ENCODE measurements at places on chromosomes 11 and 22.

GRCh38 chr11:71402878-71403277 lies 45.3 kb downstream of the DHCR7 start:
- DNase-seq, result no peak

DNA sequence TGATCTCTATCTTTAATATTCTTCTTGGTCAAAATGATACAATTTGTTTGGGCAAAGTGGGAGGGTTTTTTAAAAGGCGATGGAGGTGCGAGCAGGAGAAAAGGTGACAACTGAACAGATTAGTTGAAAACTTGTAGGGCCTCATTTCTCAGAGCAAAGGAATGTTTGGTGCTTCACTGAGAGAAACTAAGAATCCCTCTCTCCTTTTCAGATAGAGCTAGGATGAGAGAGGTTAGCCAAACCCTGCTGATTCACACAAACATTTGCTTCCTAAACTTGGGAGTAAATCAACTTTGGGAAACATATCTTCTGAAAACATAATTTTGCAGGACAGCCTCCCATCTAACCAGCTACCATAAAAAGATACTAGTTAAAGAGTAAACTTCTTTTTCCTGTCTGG lies 57.0 kb downstream of the PHF21A start:
- no peak for DNase-seq

GRCh38 chr11:91446267-91446666 lies 778.4 kb upstream of the FAT3 start:
- DNase-seq, result no peak

- DNase-seq, result no peak
Measured at GRCh38 chr11:134230339-134230738, 5.9 kb downstream of the VPS26B start.

DNA sequence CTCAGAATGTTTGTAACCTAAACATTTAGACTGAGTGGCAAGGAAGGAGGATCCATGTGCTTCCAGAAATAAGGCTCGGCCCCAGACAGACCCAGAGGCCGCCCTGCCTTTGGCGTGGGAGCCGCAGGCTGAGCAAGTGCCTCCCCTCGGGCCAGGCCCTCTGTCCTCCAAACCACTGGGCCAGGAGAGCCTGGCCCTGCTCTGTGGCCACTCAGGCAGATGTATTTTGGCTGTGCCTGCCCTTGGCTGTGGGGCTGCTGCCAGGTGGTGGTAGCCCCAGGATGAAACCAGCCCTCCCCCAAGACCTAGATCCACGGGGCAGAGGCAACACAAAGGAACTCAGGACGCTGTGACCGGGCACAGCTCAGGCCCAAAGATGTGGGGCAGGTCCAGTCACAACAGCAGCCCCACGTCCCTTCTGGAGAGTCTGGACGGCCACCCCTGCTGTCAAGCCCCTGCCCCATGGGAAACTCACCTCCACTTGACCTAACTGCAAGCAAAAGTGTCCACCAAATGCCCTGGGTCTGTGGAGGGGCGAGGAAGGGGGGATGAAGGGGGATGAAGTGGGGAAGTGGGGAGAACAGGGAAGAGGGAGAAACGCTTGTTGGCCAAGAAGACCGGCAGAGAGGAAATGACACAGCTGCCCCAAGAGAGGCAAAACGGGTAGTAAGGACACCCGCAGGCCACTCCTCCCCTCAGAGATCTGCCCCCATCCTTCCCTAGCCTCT lies 24.0 kb downstream of the PISD start:
- peak; percentile 52 for DNase-seq

GRCh38 chr22:35218079-35218478 lies 39.2 kb upstream of the HMGXB4 start:
- peak; percentile 5 for DNase-seq

GRCh38 chr22:21665047-21665851 lies 563 bp upstream of the PPIL2 start:
- DNase-seq, result no peak

- no peak for DNase-seq
Measured at GRCh38 chr22:47083379-47083986, 321.0 kb downstream of the TBC1D22A start.

- no peak for DNase-seq
Measured at GRCh38 chr11:34487430-34487829, 26.2 kb downstream of the ELF5 start.

DNA sequence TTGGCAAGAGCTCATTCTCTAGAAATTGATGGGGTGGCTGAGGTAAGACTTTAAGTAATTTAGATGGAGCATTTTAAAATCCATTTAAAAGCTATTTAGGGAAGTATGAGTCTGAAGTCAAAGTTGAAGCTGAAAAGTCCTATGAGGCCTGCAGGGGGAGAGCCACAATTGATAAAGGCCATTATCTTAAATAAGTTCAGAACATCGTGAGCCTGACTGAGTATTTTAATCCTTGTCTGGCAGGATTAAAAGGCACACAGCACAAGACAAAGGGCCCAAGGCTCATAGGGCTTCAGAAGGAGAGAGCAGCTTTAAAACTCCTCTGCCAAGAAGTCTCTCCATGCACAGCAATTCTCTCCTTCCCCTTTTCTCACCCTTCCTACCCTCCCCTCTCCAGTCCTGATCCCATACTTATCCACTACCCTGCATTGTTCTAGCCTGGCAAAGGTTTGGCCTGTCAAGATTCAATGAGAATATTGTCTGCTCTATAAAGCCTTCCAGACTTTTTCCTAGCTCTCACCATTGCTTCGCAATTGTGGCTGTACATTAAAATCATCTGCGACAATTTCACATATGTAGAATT lies 1312.9 kb downstream of the FAM181B start:
- no peak for DNase-seq

- DNase-seq, result no peak
Measured at GRCh38 chr11:123197711-123198110, 2.7 kb upstream of the CLMP start.

DNA sequence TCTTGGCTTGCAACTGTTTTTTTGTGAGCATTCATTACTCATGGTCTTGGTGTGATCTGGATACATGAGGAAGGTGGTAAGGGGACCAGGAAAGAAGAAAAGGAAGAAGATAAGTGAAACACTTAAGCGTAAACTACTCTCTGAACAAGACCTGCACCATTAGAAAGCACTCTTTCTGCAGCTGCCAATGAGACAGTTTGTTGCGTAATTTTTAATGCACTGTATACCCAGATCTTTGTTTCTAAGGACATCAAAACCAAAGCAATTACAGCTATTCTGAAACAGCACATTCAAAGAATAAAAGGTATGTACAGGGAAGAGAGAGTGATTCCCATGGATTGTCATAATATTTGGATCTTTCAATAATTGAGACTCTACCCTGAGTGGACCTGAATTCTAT lies 147.4 kb downstream of the BLID start:
- no peak for DNase-seq

- peak; percentile 82 for DNase-seq
Measured at GRCh38 chr11:86183694-86184093, 60.9 kb upstream of the EED start.

- no peak for DNase-seq
Measured at GRCh38 chr11:116928102-116928777, 90.8 kb upstream of the APOA1 start.

- DNase-seq, result peak; percentile 57
Measured at GRCh38 chr11:112453601-112454577, 193.2 kb upstream of the PLET1 start.

- DNase-seq, result peak; percentile 36
Measured at GRCh38 chr11:86245369-86246292, 1.1 kb downstream of the EED start.

DNA sequence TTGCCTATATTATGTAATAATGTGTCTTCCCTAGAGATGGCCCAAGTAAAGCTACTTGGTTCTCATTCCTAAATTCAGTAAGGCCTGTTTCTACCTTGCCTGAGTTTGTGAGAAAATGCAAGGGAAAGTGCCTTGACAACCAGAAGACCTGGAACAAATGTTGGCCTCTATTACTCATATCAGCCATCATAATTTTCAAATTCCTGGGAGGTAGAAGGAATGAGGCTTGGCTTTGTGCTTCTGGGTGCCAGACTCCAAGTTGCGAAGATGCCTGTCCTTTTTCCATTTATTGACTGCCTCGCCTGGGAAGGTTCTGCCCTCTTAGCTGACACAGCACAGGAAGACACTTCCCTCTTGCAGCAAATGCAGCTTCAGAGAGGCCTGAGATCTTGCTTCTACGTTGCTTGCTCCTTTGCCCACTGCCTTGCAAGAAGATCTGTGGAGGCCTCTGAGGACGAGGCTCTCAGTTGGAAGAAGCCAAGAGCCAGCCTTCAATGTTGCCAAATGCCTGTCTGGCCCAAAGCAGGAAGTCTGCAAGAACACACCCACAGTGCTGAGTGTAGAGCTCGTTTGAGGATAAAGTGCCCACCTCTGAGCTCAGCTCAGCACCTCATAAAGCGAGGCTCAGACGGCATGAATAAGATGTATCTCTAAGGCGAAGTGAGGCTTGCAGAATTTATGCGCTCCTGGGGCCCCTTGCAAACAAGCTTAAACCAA lies 120.1 kb downstream of the GALNT18 start:
- DNase-seq, result no peak

DNA sequence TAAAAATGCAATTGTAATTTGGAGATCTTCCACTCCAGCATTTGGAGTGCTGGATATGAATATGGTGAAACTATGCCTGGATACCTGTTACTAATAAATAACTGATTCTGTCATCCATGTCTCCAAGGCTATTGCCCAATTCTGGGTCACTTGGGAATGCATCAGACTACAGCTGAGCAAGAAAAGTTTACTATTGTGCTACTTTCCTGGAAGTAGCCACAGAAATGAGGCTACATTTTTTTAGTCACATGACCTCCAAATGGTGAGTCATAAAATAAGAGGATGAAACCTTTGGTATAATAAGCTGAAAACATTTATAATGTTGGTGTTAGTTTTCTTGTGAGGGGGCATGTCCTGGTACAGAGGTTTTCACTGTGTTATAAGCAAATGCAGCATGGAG lies 44.4 kb downstream of the DCDC1 start:
- no peak for DNase-seq

GRCh38 chr22:37484480-37485394 lies 1.4 kb downstream of the MFNG start:
- peak; percentile 53 for DNase-seq

- no peak for DNase-seq
Measured at GRCh38 chr11:1827095-1827813, 7.5 kb upstream of the SYT8 start.

- no peak for DNase-seq
Measured at GRCh38 chr11:44804449-44805437, 78.0 kb downstream of the TSPAN18 start.

- no peak for DNase-seq
Measured at GRCh38 chr11:9301720-9302119, 12.7 kb downstream of the TMEM41B start.

DNA sequence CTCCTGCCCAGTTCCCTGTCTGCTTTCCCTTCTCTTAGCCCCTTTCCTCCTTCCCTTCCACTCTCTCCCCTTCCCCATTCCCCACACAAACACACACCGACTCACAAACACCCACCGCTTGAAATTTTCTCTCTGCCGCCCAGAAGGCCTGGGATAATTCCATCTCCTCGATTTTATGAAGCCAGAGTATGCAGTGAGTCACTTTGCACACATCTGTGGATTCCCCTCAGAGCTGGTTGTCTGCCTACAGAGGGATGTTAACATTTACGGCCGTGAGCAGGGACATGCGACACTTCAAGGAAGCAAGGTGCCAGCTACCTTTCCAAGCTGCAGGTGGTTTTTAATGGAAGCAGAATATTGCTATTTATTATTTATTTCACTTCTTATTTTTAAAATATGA lies 332.0 kb downstream of the TENM4 start:
- DNase-seq, result no peak

- no peak for DNase-seq
Measured at GRCh38 chr11:84289381-84289906, 1003.3 kb upstream of the CCDC90B start.

- no peak for DNase-seq
Measured at GRCh38 chr22:49957826-49958365, 2.7 kb upstream of the PIM3 start.

DNA sequence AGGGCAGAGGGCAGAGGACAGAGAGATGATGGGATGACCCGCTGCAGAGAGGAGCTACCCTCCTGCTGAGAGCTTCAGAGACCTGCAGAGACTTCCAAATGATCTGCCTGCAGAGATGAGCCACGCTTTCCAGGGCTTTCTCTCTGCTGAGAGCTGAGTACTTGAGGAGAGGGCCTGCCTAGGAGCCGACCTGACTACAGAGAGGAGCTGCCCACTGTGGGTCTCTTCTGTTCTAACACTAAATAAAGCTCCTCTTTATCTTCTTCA lies 45.9 kb upstream of the SC5D start:
- DNase-seq, result no peak

DNA sequence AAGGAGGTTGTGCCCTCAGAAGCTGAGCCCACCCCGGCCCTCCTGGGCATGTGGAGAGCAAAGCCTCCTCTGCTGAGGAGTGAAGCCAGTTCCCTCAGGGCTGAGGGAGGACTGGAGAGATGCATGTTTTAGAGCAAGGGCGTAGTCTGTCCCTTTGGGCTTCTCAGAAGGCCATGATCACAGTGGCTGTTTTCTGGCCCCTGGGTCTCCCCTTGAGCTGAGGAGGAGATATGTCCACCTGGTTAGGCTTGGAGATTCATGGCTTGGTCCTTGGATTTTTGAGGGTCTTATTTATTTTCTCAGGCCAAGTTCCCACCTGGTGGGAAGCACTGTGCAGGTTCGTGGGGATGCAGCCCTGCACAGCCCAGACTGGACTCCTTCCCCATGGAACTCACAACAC lies 46.5 kb upstream of the THY1 start:
- no peak for DNase-seq

DNA sequence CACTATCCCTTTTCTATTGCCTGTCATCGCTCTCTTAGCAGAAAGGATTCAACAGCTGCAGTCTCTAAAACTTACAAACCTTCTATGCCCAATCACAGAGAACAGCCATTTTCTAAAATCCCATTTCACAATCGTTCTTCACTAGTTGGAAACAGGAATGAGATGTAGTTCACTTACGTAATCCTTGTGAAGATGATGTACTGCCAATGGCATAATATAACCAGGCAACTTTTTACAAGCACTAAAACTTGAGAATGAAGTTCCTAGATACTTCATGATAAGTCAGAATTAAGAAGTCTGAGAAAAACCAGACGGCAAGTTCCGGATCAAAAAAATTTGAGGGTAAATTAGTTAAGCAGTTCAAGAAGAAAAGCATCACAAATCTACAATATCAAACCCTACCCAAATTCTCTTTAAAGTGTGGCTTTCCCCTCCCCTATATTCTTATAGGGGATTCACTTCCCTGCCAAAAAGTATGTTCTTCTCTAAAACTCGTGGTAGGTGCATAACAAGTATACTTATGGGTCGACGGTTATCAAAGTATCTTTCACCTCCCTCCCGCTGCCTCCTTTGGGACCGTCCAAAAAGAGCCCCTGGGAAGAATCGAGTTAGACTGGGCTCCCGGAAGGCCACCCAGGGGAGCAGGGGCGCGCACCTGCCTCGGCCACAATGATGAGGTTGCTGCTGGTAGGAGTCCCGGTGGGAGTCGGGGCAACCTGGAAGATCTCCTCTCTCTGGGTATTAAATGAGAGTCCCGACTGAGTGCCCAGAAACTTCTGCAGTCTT lies 666 bp downstream of the MSANTD4 start:
- peak; percentile 42 for DNase-seq

Measured in erythroblast (primary cell).